ENCODE measurements at places on chromosomes 12 and 14.

GRCh38 chr12:57723630-57723962, 14.9 kb downstream of the AGAP2 start:
- DNase-seq: no peak

GRCh38 chr14:70416338-70416724, 559 bp downstream of the SYNJ2BP start:
- no peak for DNase-seq

- DNase-seq: no peak
These were observed 58.9 kb downstream of the ARF6 start for GRCh38 chr14:49951691-49952345.

GRCh38 chr14:105537580-105538474, 11.4 kb downstream of the TMEM121 start:
- DNase-seq: peak; percentile 58

GRCh38 chr12:116133636-116134214, 143.8 kb downstream of the MED13L start:
- DNase-seq: no peak

- no peak for DNase-seq
These were observed 210.6 kb downstream of the ADGRD1 start for GRCh38 chr12:131164096-131164872.

- DNase-seq: no peak
These were observed 639.4 kb downstream of the SLC16A7 start for GRCh38 chr12:60235261-60235660.

DNA sequence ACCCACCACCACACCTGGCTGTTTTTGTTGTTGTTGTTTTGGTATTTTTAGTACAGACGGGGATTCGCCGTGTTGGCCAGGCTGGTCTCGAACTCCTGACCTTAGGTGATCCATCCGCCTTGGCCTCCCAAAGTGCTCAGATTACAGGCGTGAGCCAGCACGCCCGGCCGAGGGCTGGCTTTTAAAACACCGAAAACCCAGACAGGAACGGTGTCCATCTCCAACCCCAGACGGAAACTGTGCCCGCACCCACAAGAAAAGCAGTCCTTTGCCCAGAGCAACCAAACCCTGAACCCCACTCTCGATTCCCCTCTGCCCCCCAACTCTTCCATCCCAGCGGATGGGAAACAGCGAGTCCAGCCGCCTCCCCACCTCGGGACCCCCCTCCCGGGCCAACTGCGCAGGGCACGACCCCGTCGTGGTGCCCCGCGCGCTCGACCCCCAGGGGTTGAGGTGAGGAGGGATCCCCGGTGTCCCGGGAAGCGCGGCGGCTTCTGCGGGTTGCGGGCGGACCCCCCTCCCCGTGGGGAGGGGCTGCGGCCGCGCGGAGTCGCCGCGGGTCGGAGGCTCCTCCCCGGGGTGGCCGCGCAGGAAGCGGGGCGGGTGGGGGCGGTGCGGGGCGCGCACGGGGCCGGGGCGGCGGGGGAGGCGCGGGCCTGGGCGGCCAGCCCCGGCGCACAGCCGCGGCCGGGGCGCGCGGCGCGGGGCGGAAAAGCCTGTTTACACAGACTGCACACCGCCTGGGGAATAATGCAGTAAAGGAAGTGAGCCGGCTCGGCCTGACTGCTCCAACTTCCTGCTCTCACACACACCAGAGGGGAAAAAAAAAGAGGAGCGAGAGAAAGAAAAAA, at the start of gene ELK3:
Gene ELK3 (plus strand): TSS at position 651 of the 851 bp plus-strand sequence.
- no peak for DNase-seq

- no peak for DNase-seq
These were observed at the start of gene TMTC1 for GRCh38 chr12:29783773-29784666. Gene TMTC1 (minus strand): TSS chr12:29783942. CDS start chr12:29783751, 191 bp downstream.

DNA sequence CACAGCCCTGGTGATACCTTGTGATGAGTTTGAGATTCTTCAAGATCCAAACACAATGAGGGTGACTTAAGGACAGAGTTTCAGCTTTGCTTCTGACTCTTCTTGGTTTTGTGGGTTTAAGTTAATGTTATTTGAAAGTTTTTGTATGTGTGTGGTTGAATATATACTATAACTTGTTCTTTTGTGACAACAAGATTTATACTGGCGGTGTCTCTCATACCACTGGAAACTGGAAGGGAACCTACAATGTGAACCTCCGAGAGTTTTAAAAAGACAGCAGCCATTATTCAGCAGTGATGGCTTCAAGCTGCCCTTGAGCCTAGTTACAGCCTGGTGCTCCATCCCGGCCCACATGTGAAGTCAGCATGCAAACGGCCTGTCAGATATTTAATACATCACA, 87.9 kb upstream of the IGF1 start:
- no peak for DNase-seq

DNA sequence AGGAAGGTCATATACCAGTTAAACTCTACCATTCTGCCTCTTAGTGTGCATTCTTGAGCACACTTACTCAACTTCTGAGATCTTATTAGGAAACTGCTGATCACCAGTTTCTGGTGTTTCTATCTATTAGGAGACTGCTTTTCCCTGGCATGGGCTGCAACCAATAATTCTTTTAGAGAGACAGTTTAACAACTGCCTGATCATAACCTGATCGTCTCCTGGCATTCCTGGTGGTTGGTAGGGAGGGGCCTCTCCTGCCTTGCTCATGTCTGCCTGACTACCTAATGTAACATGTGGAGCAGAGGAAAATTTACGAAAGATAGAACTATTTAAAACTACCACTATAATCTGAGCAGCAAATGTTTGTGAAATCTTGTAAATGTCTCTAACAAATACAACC, 75.3 kb upstream of the MGAT4C start:
- no peak for DNase-seq

Measured in stimulated activated CD4-positive, alpha-beta T cell treated with anti-CD3 and anti-CD28 coated beads, TNF-alpha, amount 100 ng/mL, for 48 hours (primary cell).